Upper lobe of right lung (tissue), 1 donor: ENCODE measurements at places on chromosomes 5 and 9. TPM values are rescaled to one million over a fixed set of nuclear protein-coding genes. Genes with fewer than 3 reads are reported as not detected.

- H3K27me3 ChIP-seq = no peaks in the 10 kb centered on the region
- no peak overlapping the region for H3K4me3 ChIP-seq
- H3K27ac ChIP-seq = no peak overlapping the region
- DNase-seq = no peak
- H3K4me1 ChIP-seq = no peaks in the 10 kb centered on the region
Observed at GRCh38 chr5:171660434-171660833, 125.2 kb upstream of the SMIM23 start.

DNA sequence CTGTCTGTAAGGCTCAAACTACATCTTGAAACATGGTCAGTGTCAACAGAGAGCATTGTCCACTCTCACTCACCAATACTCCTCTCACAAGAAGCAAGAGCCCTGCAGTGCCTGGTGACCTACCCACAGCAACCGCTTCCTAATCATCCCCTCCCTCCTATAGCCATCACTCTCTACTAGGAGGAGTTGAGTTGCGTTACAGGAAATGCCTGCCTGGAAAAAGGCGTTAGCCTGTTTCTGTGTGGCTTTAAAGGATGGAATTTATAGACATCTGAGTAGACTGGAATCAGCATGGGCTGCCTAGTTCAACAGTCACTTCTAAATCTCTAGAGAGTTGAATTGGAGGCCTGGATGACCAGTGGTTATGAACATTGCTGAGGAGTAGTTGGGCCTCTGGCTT, 108.3 kb upstream of the FER start:
- H3K27me3 ChIP-seq = no peaks in the 10 kb centered on the region
- no peak overlapping the region for H3K4me3 ChIP-seq
- H3K4me1 ChIP-seq = no peaks in the 10 kb centered on the region
- no peak overlapping the region for H3K27ac ChIP-seq
- DNase-seq = no peak

DNA sequence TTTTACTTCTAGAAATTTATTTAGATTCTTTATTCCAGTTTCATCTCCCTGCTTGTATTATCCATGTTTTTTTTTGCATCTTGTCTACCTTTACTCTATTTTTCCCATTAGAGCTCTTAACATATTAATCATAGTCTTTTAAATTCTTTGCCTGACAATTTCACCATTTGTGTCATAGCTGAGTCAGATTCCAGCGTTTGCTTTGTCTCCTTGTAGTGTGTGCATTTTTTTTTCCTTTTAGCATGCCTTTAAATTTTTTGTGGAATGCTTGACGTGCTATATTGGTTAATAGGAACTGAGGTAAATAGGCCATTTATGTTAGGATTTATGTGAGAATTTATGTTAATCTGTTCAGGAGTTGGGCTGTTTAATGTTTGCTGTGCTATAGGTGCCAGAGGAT, 41.8 kb upstream of the NFIL3 start:
- H3K27me3 ChIP-seq = no peaks in the 10 kb centered on the region
- no peak overlapping the region for H3K4me3 ChIP-seq
- DNase-seq = no peak
- H3K4me1 ChIP-seq = no peaks in the 10 kb centered on the region
- no peak overlapping the region for H3K27ac ChIP-seq

GRCh38 chr5:39062530-39062929, 11.7 kb downstream of the RICTOR start:
- peaks cover 10% of the 10 kb centered on the region for H3K36me3 ChIP-seq
- H3K4me3 ChIP-seq = no peak overlapping the region
- no peaks in the 10 kb centered on the region for H3K27me3 ChIP-seq
- H3K4me1 ChIP-seq = peaks cover 26% of the 10 kb centered on the region

- H3K36me3 ChIP-seq = no peaks in the 10 kb centered on the region
- no peaks in the 10 kb centered on the region for H3K27me3 ChIP-seq
- no peaks in the 10 kb centered on the region for H3K4me1 ChIP-seq
- no peak overlapping the region for H3K4me3 ChIP-seq
- DNase-seq = no peak
Observed at GRCh38 chr9:78963911-78964310, 607.9 kb upstream of the TLE4 start.

DNA sequence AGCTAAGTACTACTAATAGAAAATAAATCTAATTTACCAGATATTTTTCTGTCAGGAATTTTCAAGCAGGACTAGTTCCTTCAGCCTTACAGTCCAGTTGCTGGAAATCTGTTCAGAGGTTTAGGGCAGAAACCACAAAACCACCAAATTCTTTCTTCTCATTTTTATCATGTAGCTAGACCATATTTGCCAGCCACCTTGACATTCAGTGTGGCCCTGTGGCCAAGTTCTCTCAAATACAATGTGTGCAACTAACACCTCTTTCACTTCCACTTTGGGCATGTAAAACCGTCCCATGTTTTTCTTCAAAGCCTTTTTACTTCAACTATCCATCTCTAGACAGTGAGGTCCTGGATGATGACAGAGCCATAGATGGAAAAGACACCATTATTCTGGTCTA, 1133.2 kb upstream of the CDH18 start:
- H3K4me3 ChIP-seq = no peak overlapping the region
- H3K27ac ChIP-seq = no peak overlapping the region
- H3K27me3 ChIP-seq = no peaks in the 10 kb centered on the region
- H3K36me3 ChIP-seq = no peaks in the 10 kb centered on the region
- H3K4me1 ChIP-seq = no peaks in the 10 kb centered on the region

DNA sequence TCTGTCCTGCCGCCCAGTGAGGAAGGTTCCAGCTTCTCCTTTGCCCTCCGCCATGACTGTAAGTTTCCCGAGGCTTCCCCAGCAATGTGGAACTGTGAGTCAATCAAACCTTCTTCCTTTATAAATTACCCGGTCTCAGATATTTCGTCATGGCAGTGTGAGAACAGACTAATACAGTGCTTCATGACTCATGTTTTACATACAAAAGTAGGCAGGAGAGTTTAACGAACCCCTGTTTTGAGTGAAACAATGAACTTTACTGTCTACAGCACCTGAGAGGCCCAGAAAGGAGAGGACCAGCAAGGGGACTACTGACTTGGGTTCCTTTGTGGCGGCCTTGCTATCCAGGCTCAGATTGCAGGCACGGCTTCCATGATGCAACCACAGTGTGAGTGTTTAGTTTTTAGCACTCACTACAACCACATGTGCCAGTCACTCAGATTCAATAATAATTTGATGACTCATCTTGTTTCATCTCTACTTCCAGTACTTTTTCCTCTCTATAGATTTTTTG, 139.1 kb upstream of the CLINT1 start:
- no peaks in the 10 kb centered on the region for H3K36me3 ChIP-seq
- no peak overlapping the region for H3K27ac ChIP-seq
- no peaks in the 10 kb centered on the region for H3K27me3 ChIP-seq
- no peak overlapping the region for H3K4me3 ChIP-seq

GRCh38 chr5:151233616-151234085, 9.8 kb upstream of the CCDC69 start:
- H3K36me3 ChIP-seq = no peaks in the 10 kb centered on the region
- no peak for DNase-seq
- H3K4me3 ChIP-seq = no peak overlapping the region
- peaks cover 14% of the 10 kb centered on the region for H3K4me1 ChIP-seq
- no peak overlapping the region for H3K27ac ChIP-seq
- H3K27me3 ChIP-seq = no peaks in the 10 kb centered on the region

DNA sequence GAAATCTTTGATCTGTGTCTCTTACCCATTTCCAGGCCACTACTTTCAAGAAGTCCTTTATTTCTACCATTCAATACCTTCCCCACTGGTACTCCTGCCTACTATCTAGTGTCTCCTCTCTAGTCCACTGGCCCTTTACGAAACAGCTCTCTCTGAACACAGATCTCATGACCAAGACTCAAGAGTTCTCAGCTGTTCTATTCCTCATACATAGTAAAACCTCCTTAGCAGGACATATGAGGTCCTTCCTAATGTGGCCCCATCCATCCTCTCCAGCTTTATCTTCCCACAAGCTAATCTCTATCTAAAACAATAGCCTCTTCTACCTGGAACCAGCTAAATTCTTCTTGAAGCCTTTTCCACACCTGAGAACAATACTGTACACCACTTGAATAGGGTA, 2.6 kb downstream of the TEX10 start:
- peaks cover 15% of the 10 kb centered on the region for H3K36me3 ChIP-seq
- H3K4me1 ChIP-seq = peaks cover 12% of the 10 kb centered on the region
- DNase-seq = no peak
- no peaks in the 10 kb centered on the region for H3K27me3 ChIP-seq

DNA sequence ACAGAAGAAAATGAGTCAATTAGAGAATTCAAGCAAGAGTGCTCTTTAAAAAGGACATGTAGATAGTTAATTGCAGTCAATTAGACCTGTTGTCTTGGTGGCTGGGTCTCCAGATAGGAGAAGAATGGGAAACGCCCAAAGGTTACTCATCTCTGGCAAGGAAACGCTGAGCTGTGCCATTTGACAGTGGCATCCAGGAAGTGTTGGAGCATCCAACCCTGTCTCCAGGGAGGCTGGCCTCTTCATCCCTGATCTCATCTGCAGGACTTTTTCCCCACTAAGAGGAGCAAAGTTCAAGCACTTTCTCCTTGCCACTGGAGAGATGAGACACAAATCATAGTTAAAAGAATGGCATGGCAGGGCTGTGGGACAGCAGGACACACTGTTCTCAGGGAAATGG, 111.7 kb upstream of the MSX2 start:
- H3K27me3 ChIP-seq = peaks cover under 1% of the 10 kb centered on the region
- no peaks in the 10 kb centered on the region for H3K36me3 ChIP-seq
- no peak for DNase-seq
- no peak overlapping the region for H3K4me3 ChIP-seq

DNA sequence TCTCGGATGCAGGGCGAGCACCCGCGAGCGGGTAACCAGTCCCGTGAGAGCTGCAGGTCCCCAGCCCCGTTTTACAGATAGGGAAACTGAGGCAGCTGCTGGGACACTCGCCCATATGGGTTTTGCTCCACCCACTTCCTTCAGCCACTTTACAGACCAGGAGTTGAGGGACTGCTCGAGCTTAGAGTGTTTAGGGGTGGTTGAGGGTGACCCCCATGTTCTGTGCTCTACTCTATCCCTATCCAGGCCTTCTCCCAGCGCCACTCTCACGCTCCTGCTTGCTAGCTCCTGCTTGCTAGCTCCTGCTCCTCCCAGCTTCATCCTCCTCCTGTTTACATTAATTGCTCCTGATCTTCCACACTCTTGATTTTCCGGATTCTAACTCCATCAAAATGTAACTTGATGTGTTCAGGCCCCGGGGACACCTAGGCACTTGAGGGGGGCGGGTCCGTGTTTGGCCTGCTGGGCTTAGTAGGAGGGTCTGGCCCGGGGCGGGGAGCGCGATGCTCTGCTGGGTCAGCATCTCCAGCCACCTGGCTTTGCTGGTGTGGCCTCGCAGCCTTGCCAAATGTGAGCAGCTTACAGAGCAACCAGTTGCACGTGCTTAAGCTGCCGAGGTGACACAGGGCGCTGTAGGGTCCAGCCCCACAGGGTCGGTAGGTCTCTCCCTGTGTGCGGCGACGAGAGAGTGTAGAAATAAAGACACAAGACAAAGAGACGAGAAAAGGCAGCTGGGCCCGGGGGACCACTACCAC, 1.5 kb upstream of the PTGES2 start:
- peaks cover 3% of the 10 kb centered on the region for H3K36me3 ChIP-seq
- peaks cover 23% of the 10 kb centered on the region for H3K4me1 ChIP-seq
- H3K4me3 ChIP-seq = peak overlapping the region; percentile 88
- H3K27me3 ChIP-seq = no peaks in the 10 kb centered on the region
- peak overlapping the region; percentile 98 for H3K27ac ChIP-seq

PCDHGC4 gene
- 1.8 TPM for total RNA-seq

DNA sequence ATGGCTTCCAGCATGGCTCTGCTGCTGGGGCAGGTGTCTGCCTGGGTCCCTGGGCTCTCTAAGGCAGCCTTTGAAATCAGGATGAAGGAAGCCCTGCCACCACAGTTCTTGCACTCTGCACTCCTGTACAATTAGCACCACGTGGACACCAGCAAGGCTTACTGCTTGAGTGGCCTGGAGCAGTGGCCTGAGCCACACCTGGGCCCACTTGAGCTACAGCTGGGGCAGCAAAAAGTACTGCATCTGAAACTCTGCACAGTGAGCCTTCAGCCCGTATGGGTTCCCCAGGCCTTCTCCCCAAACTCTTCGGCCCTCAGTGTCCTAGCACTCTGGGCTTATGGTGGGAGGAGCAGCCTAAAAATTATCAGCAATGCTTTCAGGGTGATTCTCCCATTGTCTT, 8.0 kb upstream of the INIP start:
- H3K4me1 ChIP-seq = no peaks in the 10 kb centered on the region
- no peak for DNase-seq
- H3K4me3 ChIP-seq = no peak overlapping the region
- H3K27ac ChIP-seq = no peak overlapping the region
- no peaks in the 10 kb centered on the region for H3K36me3 ChIP-seq
- no peaks in the 10 kb centered on the region for H3K27me3 ChIP-seq

- DNase-seq = no peak
- no peak overlapping the region for H3K27ac ChIP-seq
- no peaks in the 10 kb centered on the region for H3K36me3 ChIP-seq
- H3K4me1 ChIP-seq = peaks cover 45% of the 10 kb centered on the region
- H3K27me3 ChIP-seq = no peaks in the 10 kb centered on the region
Observed at GRCh38 chr5:149802008-149802680, 72.0 kb downstream of the PPARGC1B start.

GRCh38 chr9:114465417-114465816, 39.9 kb downstream of the WHRN start:
- H3K4me1 ChIP-seq = no peaks in the 10 kb centered on the region
- no peak overlapping the region for H3K4me3 ChIP-seq
- no peak for DNase-seq
- H3K27ac ChIP-seq = no peak overlapping the region
- no peaks in the 10 kb centered on the region for H3K27me3 ChIP-seq

GRCh38 chr5:1315709-1316587, 21.1 kb upstream of the TERT start:
- peak overlapping the region; percentile 71 for H3K27ac ChIP-seq
- peaks cover 19% of the 10 kb centered on the region for H3K4me1 ChIP-seq
- no peaks in the 10 kb centered on the region for H3K27me3 ChIP-seq
- DNase-seq = peak; percentile 85

- H3K27me3 ChIP-seq = no peaks in the 10 kb centered on the region
- no peaks in the 10 kb centered on the region for H3K4me1 ChIP-seq
- DNase-seq = no peak
Observed at GRCh38 chr9:112544477-112544876, 57.9 kb downstream of the KIAA1958 start.

- H3K4me3 ChIP-seq = peak overlapping the region; percentile 6
- DNase-seq = no peak
- H3K27ac ChIP-seq = peak overlapping the region; percentile 37
- no peaks in the 10 kb centered on the region for H3K4me1 ChIP-seq
Observed at GRCh38 chr5:17436350-17436749, 61.7 kb upstream of the TAF11L2 start.
